ENCODE measurements at places on chromosomes 1 and 21. TPM values are rescaled to one million over a fixed set of nuclear protein-coding genes. Genes with fewer than 3 reads are reported as not detected.

DNA sequence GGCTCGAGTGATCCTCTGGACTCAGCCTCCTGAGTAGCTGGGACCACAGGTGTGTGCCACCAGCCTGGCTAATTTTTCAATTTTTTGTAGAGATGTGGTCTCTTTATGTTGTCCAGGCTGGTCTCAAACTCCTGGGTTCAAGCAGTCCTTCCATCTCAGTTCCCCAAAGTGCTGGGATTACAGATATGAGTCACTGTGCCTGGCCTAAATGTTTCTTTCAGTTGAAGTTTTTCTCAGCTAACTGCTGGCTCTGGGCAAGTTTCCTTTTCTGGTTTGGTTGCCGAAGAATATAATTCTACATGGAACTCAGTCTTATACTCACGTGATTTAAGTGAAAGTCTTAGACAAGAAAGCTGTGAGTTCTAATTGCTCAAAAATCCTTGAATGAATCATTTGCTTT lies 57.0 kb downstream of the SASS6 start:
- no peaks in the 10 kb centered on the region for H3K27me3 ChIP-seq
- peaks cover 32% of the 10 kb centered on the region for H3K36me3 ChIP-seq
- no peaks in the 10 kb centered on the region for H3K4me1 ChIP-seq
- DNase-seq = peak; percentile 26
- H3K4me3 ChIP-seq = no peak overlapping the region

GRCh38 chr1:31043631-31044030 lies 21.9 kb downstream of the PUM1 start:
- no peaks in the 10 kb centered on the region for H3K27me3 ChIP-seq
- no peak overlapping the region for H3K27ac ChIP-seq
- peaks cover 16% of the 10 kb centered on the region for H3K36me3 ChIP-seq
- DNase-seq = no peak

- no peaks in the 10 kb centered on the region for H3K27me3 ChIP-seq
- no peak overlapping the region for H3K27ac ChIP-seq
- peak; percentile 79 for DNase-seq
- peaks cover 4% of the 10 kb centered on the region for H3K4me1 ChIP-seq
- no peak overlapping the region for H3K4me3 ChIP-seq
These were observed 101.6 kb upstream of the PALMD start for GRCh38 chr1:99544328-99544727.

DNA sequence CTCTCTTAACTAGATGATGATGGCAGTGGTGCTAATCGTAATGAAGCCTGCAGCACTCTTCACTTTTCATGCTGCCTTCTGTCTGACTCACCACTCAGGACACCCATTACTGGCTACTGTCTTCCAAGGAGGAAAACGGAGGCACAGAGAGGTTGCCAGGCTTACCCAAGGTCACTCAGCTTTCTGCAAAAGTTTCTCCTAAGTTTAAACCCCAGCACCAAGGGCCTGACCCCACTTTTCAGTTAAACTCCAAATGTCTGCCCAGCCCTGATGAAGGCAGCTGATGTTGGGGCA lies 78.1 kb upstream of the RUNX3 start:
- peaks cover 2% of the 10 kb centered on the region for H3K4me1 ChIP-seq
- peaks cover 18% of the 10 kb centered on the region for H3K27me3 ChIP-seq
- no peak overlapping the region for H3K27ac ChIP-seq
- H3K36me3 ChIP-seq = no peaks in the 10 kb centered on the region
- H3K4me3 ChIP-seq = no peak overlapping the region
- no peak for DNase-seq

GRCh38 chr1:41392528-41392924 lies 31.3 kb downstream of the FOXO6 start:
- H3K36me3 ChIP-seq = no peaks in the 10 kb centered on the region
- no peak overlapping the region for H3K27ac ChIP-seq
- H3K27me3 ChIP-seq = peaks cover 77% of the 10 kb centered on the region
- H3K4me3 ChIP-seq = no peak overlapping the region
- DNase-seq = no peak

- DNase-seq = no peak
- H3K27me3 ChIP-seq = peaks cover 2% of the 10 kb centered on the region
These were observed 8.0 kb upstream of the FOXJ3 start for GRCh38 chr1:42343049-42343448.

GRCh38 chr1:33072707-33073106 lies 8.2 kb upstream of the AZIN2 start:
- no peak overlapping the region for H3K4me3 ChIP-seq
- peaks cover 14% of the 10 kb centered on the region for H3K27me3 ChIP-seq
- DNase-seq = no peak
- H3K27ac ChIP-seq = no peak overlapping the region
- H3K4me1 ChIP-seq = no peaks in the 10 kb centered on the region

DNA sequence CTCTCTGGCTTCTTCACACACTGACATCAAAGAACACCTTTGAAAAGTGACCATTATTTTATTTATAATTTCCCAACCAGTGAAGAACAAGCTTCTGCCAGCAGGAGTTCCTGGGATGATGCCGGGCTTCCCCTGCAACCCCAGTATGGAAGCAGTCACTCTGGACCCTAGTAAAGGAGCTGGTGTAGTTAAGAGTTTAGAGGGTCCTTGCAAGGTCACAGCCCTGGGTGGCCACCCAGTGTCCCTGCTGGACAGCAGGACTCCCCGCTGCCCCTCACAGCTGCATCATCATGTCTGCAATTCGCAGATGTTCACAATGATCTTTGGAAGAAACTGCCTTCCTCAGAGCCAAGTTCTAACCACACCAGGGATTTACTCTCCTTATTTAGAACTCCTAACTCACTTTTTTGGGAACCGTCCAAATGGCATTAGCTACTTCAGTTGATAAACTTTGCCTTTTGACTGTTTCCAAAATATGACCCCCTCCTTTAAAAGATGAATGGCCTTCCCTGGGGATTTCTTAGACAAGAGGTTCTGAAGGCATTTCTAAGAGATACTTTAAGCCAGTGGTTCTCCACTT lies 90.6 kb downstream of the HIVEP3 start:
- no peak overlapping the region for H3K27ac ChIP-seq
- peaks cover 9% of the 10 kb centered on the region for H3K27me3 ChIP-seq

DNA sequence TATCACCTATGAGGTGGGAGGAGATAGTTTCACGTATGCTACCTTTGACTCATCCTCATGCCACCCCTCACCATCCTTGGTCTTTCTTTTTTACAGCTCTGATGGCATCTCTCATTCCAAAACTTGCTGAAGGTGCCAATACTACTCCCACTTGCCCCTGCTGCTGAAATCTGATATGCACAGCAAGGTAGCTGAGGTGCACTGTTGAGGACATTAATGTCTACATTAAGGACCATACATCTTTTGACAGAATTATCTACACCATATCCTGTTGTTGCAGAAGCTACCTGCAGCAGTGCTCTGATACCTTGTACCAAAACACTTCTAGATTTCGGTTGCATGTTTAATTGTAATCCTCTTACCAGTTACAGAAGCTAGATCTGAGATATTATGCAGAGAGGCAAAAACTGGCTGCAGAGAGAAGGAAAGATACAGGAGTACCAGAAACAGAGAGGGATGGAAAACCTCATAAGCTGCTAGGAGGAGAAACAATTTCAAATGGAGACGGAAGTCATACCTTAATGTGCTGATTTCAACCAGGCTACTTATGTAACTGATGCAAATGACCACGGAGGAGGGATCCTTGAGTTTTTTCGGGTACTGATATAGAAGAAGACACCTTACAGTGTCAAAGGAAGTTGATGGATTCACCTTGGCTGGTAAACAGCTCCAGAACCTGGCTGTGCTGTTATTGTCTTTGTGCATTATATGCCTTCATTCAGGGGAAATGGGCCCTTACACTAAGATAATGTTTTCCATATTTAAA lies 19.3 kb upstream of the PTPRC start:
- no peak overlapping the region for H3K4me3 ChIP-seq
- H3K27me3 ChIP-seq = no peaks in the 10 kb centered on the region
- H3K36me3 ChIP-seq = no peaks in the 10 kb centered on the region
- no peaks in the 10 kb centered on the region for H3K4me1 ChIP-seq

DNA sequence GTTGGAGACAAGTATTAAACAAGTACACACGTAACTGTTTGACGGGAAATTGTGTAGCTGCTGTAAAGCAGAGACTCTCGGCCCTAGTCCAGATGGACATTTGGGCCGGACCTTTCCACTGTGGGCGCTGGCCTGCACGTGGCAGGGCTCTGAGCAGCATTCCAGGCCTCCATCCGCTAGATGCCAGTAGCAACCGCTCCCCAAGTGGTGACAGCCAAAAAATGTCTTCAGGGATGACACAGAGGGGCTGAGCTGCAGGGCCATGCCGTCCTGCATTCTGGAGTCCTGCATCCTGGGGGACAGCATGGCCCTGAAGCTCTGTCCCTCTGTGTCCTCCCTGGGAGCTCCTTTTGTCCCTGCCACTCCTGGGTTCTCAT lies 24.8 kb downstream of the A3GALT2 start:
- peaks cover 4% of the 10 kb centered on the region for H3K4me1 ChIP-seq
- H3K4me3 ChIP-seq = no peak overlapping the region
- H3K36me3 ChIP-seq = peaks cover 31% of the 10 kb centered on the region
- no peaks in the 10 kb centered on the region for H3K27me3 ChIP-seq

GRCh38 chr1:204113896-204114295 lies 37.9 kb downstream of the ETNK2 start:
- no peak overlapping the region for H3K4me3 ChIP-seq
- H3K36me3 ChIP-seq = peaks cover 2% of the 10 kb centered on the region
- H3K4me1 ChIP-seq = peaks cover 8% of the 10 kb centered on the region
- DNase-seq = peak; percentile 38

DNA sequence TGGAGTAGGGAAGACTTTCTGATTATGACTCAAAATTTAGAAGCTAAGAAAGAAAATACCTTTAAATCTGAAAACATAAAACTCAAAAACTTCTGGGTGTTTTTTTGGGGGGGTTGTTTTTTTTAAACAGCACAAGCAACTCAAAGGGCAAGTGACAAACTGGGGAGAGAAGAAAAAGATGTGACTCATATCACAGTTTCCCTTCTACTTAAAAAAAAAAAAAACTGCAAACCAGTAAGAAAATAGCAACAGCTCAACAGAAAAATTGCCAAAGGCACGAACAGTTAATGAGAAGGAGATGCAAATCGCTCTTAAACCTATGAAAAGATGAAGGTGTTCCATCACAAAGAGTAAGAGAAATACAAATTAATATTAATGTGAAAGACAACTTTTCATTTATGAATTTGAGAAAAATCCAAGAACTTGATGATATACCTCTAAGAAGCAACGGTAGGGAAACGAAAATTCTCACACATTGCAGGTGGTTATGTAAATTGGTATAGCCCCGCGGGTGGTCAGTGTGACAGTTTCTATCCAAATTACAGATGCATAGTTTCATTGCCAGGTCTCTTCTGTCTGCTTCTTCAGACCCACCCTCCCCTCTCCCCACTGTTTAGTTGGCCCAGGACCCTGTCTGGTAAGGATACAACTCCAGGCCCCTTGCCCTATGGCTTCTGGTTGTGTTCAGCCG lies 9.0 kb downstream of the IFNAR2 start:
- H3K27ac ChIP-seq = no peak overlapping the region
- H3K4me3 ChIP-seq = no peak overlapping the region
- peaks cover 4% of the 10 kb centered on the region for H3K4me1 ChIP-seq
- H3K27me3 ChIP-seq = no peaks in the 10 kb centered on the region
- peaks cover 2% of the 10 kb centered on the region for H3K36me3 ChIP-seq

GRCh38 chr1:205842229-205842628 lies 7.7 kb downstream of the PM20D1 start:
- peaks cover 14% of the 10 kb centered on the region for H3K27me3 ChIP-seq
- DNase-seq = no peak
- H3K4me1 ChIP-seq = peaks cover 4% of the 10 kb centered on the region
- no peaks in the 10 kb centered on the region for H3K36me3 ChIP-seq
- H3K27ac ChIP-seq = no peak overlapping the region

DNA sequence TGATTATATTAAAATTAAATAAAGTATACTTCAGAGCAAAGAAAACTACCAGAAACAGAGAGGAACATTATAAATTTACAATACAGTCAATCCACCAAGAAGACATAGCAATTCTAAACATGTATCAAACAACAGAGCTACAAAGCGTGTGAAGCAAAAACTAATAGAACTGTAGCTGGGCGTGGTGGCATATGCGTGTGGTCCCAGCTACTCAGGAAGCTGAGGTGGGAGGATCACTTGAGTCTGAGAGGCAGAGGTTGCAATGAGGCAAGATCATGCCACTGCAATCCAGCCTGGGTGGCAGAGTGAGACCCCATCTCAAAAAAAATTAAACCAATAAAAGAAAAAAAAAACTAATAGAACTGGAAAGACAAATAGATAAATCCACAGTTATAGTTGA lies 12.3 kb downstream of the CCDC185 start:
- H3K4me3 ChIP-seq = no peak overlapping the region
- peaks cover 11% of the 10 kb centered on the region for H3K4me1 ChIP-seq
- H3K27me3 ChIP-seq = no peaks in the 10 kb centered on the region
- H3K27ac ChIP-seq = no peak overlapping the region

DNA sequence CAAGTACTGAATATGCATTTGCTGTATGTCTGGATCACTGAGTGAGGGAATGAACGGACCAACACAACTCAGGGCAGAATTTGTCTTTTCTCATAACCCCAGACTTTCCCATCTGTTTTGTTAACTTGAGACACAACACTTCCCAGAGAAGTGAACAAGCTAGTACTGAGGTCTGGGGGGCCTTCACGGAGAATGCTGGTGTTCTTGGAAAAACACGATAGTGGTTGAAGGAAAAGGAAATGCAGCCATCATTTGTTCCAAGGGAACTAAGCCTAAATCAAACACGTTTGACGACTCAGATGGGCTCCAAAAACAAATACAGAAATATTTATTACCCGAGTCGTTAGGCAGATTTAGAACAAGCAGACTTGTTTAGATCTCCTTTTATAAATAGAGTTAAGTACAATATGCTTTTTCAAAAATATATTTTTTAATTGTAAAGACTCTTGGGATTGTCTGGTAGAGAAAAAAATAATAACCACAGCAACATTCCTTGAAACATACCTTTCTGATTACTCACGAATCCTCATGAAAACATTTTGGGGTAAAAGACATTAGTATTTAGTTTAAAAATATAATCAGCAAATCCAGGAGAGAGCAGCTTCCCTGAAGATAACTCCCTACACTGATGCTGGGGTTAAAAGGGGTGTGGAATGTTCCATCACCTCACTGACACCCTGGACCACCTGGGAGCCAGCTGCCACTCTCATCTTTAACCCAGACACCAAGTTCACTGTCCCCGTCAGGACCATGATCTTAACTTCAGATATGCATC lies 427.7 kb upstream of the RUNX1 start:
- no peak overlapping the region for H3K4me3 ChIP-seq
- peak overlapping the region; percentile 77 for H3K27ac ChIP-seq
- H3K4me1 ChIP-seq = peaks cover 14% of the 10 kb centered on the region
- peak; percentile 71 for DNase-seq

- no peak overlapping the region for H3K4me3 ChIP-seq
- no peaks in the 10 kb centered on the region for H3K27me3 ChIP-seq
- no peak overlapping the region for H3K27ac ChIP-seq
- no peak for DNase-seq
- no peaks in the 10 kb centered on the region for H3K4me1 ChIP-seq
These were observed 142.4 kb downstream of the GLUL start for GRCh38 chr1:182249201-182249676.

LYPD8 gene
- not detected for total RNA-seq

KRTAP20-1 gene
- not detected for total RNA-seq

VWA5B1 gene
- total RNA-seq = not detected

NMNAT2 gene
- 0.56 TPM for total RNA-seq

SPRR4 gene
- total RNA-seq = not detected

CELA2B gene
- not detected for total RNA-seq

ARHGEF11 gene
- total RNA-seq = 15.3 TPM

ANKRD34A gene
- 0.56 TPM for total RNA-seq

HES2 gene
- total RNA-seq = not detected

C1orf116 gene
- total RNA-seq = under 0.01 TPM

LDLRAD1 gene
- not detected for total RNA-seq

CENPF gene
- total RNA-seq = 51.8 TPM

OR2T3 gene
- not detected for total RNA-seq

KDM1A gene
- total RNA-seq = 104 TPM

AMPD1 gene
- not detected for total RNA-seq

Data from IMR-90 (cell line).